ENCODE measurements at places on chromosomes 3 and 15.

DNA sequence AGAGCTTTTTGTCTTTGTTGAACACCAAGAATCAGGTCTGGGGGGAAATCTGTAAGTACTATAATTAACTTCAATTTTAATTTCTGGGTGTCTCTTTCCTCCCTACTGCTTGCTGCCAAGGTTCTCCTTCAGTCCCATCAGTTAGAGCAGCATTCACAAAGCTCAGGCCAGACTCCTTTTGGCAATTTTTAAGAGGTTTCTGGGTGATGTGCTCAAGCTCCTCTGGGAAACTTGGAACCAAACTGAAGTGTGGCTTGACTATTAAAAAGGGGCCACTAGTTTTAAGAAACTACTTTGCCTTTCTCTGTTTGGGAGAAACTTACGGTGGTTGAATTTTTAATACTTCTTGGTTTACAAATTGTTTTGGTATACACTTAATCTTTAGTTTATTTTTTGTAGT is 227.7 kb upstream of the SOX2 start:
- no peak for DNase-seq

GRCh38 chr3:64131725-64132469 is 93.4 kb downstream of the PRICKLE2 start:
- no peak for DNase-seq

DNA sequence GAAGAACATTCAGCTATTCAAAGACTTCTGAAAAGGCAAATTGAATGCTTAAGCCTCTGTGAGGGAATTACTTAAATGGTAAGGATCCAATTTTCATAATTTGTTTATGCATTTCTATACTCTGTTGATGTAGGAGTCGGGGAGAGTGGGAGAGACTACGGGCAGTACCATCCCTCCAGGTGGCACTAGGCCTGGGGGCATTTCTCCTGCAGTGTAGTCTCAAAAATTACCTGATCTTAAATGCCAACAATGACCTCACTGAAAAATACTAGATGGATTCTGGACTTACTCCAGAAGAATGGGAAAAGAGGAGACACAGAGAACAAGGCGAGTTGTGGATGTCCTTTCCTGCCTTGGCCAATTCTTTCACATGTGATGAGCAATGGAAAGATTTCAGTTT is 77.8 kb upstream of the PLXND1 start:
- DNase-seq = no peak

DNA sequence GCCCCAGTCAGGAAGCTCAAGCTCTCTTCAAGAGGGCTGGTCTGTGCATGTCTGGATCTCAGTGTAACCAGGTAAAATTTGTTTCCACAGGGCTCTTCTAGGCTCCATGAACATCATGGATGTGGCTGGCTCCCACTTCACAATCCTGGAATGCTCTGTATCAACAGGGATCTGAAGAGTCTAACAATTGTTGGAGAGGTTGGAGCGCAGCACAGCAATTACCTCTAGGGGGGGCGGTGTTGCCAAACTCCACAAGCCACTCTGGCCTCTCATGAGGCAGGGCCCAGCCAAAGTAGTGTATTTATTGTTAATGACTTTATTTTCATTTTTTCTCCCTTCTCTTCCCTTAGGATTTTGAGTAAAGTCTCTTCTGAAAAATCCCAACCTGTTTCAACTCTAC is 6.1 kb upstream of the EIF2B5 start:
- DNase-seq = no peak

- DNase-seq = no peak
Observed at GRCh38 chr3:121786485-121786884, 36.9 kb upstream of the GOLGB1 start.

DNA sequence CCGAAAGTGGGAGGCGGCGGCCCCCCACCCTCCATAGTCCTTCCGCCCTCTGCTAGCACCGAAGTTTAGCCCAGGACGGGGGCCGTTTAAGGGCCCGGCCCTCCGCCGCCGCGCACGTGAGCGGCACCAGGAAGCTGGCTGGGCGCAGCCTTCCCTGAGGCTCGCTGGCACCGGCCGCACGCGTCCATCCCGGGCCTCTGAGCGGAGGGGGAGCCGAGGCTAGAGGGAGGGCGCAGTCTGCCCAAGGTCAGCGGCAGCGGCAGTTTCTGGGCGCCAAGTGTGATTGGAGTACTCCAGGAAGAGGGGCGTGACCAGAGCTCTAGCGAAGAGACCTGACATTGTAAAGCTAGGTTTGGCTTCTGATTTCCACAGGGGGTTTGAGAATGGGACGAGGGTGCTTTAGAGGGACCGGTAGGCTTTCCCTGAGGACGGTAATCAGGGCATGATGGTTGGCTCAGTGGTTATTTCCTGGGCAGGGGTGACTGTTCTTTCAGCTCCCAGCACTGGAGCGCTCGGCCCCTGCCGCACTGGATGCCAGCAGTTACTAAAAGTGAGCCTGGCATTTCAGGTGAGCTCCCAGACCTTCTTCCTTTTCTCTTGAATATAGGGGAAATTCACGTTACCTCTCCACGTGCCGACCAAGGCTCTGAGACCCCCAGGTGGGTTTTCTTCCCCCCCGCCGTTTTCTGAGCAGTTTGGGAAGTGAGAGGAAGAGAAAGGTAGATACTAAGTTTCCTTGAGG is 853 bp downstream of the TEX264 start:
- DNase-seq = no peak

GRCh38 chr3:169641167-169641566 is 22.3 kb downstream of the MECOM start:
- no peak for DNase-seq

GRCh38 chr3:71271596-71271995 is 311.9 kb downstream of the FOXP1 start:
- DNase-seq = no peak

GRCh38 chr3:36820083-36820482 is 55.7 kb upstream of the DCLK3 start:
- no peak for DNase-seq

- DNase-seq = no peak
Observed at GRCh38 chr15:77181305-77182074, 110.6 kb upstream of the TSPAN3 start.

DNA sequence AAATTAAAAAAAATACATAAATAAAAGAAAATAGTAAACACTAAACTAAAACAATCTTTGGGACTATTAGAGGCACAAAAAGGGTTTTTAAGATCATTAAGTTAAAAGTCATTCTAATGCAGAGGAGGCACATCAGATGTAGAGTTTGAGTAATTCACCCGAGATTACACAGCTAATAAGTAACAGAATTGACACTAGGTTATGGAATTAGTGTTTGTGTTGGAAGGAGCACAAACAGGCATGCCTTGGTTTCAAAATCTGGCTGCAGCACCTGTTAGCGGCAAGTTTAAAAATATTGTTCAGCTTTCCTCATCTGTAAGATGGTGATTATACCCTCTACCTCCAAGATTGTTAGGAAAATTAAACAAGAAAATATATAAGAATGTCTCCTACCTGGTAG is 39.0 kb downstream of the RASA2 start:
- DNase-seq = no peak

DNA sequence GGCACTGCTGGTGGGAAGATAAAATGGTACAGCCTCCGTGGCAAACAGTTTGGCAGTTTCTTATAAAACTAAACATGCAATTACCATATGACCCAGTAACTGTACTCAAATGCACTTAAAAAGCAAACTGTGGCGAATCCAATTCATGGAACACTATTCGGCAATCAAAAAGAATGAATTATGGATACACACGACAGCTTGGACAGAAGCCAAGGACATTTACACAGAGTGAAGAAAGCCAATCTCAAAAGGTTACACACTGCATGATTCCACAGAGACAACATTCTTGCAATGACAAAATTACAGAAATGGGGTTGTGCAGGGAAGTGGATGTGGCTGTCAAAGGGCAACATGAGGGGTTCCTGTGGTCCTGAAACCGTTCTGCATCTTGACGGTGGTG is 122.1 kb upstream of the IQSEC1 start:
- no peak for DNase-seq

- DNase-seq = no peak
Observed at GRCh38 chr3:45795509-45795881, 841 bp downstream of the SLC6A20 start.

- no peak for DNase-seq
Observed at GRCh38 chr3:184289426-184289938, 9.6 kb upstream of the PSMD2 start.

DNA sequence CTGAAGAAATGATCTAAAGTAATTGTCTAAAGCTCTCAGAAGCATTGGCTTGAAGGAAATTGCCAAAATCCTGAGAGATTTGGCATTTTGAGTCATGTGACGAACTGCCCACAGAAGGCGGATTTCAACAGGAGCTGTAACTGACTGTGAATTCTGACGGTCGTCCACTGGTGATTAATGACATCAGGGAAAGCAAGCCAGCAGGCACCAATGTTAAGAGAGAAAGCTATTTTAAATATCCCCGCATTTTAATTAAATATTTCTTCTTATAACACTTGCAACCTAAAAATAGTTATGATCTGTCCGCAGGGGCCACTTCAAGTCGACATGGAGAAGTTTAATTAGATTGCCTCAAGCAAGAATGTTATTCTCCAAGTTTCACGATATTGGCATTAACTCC is 51.6 kb downstream of the WNT5A start:
- DNase-seq = no peak

DNA sequence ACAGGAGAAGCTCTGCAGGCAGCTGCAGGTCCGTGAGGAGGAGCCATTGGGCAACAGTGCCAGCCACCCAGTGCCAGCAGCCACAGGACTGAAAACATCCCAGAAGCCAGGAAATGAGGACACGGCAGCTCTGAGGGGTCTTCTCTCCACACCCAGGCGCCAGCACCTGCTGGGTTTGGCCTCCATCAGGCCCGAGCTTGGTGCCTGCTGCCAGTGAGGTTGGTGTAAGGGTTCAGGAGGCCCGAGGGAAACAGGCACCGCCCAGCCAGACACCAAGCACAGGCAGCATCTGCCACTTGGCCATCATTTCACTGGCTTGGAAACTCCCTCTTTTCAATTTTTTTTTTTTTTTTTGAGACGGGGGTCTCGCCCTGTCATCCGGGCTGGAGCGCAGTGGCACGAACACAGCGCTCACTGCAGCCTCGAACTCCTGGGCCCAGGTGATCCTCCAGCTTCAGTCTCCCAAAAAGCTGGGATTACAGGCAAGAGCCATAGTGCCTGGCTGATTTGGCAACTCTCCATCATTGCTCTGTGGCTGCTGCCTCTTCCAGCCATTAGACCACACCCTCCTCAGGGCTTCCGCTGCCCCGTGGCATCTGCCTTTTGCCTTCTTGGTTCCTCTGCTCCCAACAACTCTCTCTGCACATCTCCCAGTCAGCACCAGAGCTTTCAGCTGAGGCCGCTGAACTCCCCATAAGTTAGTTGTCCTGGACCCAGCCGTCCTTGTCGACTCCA is 1.5 kb upstream of the ITIH3 start:
- DNase-seq = peak; percentile 7

GRCh38 chr15:29813009-29813408 is 9.3 kb downstream of the TJP1 start:
- DNase-seq = no peak

DNA sequence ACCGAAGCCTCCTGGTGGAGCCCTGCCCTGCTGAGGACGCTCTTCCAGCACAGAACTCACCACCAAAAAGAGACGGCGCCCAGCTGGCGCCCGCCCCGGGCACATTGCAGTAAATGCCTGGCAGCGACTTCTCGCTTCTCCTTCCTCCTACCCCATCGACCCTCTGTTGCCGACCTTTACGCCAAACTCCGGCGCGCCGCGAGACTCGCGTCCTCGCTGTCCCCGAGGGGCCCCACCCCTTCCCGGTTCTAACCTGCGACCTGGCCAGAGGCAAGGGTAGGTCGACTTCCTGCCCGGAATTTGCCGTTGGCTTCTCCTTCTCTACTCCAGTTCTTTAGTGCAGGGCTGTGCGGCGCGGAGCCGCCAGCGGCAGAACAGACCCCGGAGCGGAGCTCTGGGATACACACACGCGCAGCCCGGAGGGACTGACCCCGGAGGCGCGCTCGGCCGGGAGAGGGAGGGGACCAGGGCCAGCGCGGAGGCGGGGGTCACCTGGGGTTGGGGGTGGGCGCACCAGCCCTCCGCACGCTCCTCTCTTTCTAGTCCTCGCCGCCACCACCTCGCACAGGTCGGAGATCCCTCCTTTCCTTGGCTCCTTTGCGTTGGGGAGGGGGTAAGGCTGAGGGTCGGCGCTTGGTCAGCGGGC is 226.6 kb upstream of the AZI2 start:
- no peak for DNase-seq

DNA sequence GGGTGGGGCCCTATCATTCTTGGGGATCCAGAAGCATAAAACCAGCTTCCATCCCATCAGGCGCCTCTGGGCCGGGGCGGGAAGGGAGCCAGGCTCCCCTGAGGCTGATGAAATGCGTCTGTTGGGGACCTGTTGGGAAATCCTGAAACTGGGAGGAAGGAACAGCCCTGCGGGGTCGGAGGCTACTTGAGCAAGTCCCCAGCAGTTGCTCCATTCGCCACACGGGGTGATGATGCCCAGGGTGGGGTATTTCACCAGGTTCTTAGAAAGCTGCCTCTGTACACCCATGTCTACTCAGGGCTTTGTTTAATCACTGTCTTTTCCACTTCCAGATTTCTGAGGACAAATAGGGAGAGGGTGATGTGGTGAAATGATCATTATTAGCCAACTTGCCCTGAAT is 25.4 kb upstream of the TSEN2 start:
- no peak for DNase-seq

DNA sequence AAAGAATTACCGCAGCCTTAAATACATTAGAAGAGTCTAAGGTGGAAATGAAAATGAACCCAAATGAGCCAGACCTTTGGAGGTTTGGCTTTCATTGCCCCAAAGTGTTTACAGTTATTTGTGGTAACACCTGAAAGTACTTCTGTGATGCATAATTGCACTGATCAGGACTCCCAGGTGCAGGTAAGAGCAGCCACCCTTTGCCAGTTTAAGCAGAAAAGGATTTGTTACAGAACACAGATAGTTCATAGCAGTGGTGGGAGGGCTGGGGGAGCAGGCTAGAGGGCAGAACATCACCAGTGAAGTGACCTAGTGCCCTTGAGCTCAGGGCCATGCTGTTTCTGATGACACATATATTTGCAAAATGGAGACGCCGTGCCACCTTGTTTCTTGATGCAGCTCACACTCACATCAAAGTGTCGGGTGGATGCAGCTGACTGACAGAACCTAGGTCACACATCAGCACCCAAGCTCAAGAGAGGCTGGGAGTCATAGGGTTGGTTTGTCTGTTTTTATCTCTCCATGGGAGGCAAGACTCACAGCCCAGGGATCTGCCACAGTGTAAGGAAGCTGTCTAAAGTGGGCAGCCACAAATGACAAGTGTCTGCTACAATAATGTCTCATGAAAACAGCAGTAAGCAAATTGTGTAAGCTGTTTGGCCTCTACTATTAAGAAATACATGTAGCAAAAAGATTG is 49.1 kb downstream of the NEK11 start:
- no peak for DNase-seq

GRCh38 chr3:101413656-101414055 is 93.3 kb upstream of the IMPG2 start:
- no peak for DNase-seq

GRCh38 chr3:42654331-42655201 is 1.1 kb downstream of the ZBTB47 start:
- DNase-seq = no peak

DNA sequence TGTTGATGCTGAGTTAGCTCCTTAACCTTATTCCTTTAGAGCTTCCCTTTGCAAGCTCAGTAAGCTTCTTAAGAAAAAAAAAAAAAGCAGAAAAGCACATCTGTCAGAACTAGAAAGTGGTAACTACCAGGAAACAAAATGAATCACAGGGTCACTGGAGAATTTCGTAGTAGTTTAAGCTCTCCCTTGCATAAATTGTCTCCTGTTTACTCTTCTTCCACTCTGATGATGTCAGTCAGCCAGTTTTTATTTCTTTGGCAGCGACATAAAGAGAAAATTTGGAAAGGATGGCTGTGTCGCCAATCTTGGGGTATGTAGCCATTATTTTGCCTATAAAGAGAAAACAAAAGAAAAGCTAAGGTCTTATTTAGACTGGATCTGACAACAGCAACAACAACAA is 3.2 kb upstream of the GABRR3 start:
- no peak for DNase-seq

Measured in AG09309 (cell line).